ENCODE measurements at places on chromosomes 6 and 20.

DNA sequence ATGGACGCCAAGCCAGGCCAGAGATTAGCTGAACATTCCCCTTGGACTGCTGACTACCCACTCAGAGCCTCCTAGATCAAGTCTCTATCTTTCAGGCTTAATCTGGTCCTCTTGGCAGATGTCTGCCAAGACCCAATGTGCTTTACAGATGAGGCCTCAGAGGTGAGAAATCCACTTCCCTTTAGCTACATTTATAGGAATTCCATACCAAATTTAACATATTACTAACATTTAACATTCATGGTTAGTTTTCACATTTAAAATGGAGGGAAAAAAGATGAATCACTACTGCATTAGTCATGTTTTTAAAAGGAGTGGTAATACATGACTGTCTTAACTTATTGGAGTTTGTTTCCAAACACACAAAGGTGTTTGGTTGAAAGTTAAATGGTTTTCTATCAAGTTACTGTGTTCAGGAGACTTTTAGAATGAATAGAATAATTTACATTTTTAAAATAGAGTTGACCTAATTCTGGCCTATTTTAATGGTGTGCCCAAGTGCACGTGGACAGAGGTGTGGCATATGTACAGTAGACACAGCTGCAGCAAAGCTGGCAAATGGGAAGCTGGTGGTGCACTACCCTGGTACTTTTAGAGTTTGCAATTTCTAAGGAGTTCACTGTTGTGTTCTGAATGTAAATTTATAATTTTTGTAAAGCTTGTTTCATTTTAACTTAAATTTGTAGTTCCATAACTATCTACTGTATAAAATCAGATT, 41.9 kb upstream of the CALHM6 start:
- no peak for DNase-seq

- DNase-seq, result no peak
These were observed 74.4 kb upstream of the PMEPA1 start for GRCh38 chr20:57783956-57784837.

DNA sequence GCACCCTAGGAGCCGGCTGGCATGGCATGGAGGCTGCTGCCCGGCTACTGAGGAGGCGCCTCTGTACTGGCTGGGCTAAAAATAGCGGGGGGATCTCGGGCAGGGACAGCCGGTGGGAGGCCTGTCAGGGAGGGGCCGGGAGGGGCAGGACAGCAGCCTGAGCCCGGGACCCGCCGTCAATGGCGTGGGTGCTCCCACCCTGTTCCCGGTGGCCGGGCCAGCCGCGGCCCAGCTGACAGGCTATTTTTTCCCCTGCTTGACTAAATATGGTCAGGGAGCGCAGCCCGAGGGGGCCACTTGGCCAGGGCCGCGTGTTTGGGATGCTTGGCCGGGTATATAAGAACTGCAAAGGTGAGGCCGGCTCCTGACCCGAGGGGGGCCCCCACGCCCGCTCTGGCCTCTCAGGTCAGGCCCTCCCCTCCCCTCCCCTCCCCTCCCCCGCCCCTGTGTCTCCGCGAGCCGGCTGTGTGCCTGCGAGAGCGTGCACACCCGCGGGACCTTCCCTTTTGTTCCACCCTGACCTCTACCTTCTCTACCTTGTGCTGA, 74.4 kb upstream of the GATA5 start:
- DNase-seq, result peak; percentile 88

- DNase-seq, result no peak
These were observed 563.0 kb upstream of the AGPAT4 start for GRCh38 chr6:161836643-161837448.

DNA sequence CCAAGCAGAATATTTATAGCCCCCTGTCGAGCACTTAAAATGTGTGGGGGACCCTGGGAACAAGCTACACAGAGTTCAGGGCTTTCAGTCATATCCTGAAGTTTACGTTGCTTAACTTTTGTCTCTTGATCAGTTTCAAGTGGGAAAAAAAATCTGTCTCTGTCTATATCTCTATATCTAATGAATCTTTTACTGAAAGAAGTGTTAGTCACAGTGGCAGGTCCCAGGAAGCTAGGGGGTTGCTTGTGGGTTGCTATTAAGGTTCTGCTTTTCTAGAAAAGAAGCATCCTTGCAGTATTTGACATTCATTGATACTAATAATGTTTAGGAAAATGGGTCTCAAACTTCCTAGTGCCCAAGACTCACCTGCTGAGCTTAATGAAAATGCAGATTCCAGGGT, 76.7 kb upstream of the CLDN20 start:
- DNase-seq, result no peak

DNA sequence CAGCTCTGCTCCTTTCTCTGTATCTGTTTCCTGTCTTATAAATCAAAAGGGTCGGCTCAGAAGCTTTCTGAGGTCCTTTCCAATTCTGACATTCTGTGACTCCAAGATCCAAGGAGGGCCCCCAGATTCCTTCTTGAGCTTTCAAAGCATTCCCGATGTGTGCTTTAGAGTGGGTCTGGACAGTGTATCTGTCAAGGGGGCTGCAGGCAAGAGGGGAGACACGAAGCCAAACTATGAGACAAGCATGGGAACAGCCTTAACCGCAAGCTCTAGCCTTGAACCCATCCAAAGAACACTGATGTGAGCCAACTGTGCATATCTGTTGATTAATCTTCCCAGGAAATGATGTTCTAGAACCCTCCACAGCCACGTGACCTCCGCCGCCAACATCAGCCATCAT, 73.8 kb downstream of the TSHZ2 start:
- DNase-seq, result no peak

DNA sequence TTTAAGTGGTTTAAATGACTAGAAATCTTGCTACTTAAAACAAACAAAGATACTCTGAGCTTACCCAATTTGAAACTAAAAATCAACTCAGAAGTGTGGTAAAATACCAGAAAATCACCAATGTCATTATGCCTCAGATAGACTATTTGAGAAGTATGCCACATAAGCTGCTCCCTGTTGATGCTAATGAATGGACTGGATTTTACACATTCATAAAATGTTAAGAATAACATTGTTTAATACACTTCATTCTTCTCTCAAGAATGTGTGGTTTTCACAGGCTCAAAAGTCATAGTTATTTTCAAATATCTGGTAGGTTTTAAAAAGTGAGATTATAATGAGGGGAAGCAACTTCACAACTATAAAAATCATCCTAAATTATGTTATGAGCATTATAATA, 170.6 kb downstream of the TASP1 start:
- DNase-seq, result no peak

GRCh38 chr6:133567636-133568035, 321.3 kb upstream of the TCF21 start:
- no peak for DNase-seq

- peak; percentile 46 for DNase-seq
These were observed 560 bp downstream of the YTHDF1 start for GRCh38 chr20:63215101-63216040.

- peak; percentile 56 for DNase-seq
These were observed 140.5 kb upstream of the ATXN1 start for GRCh38 chr6:16901782-16902181.
